ENCODE measurements at places on chromosomes 16 and 17. TPM values are rescaled to one million over a fixed set of nuclear protein-coding genes. Genes with fewer than 3 reads are reported as not detected.

The TNP2 gene
- total RNA-seq = not detected

The MMP2 gene
- total RNA-seq = 459 TPM

DNA sequence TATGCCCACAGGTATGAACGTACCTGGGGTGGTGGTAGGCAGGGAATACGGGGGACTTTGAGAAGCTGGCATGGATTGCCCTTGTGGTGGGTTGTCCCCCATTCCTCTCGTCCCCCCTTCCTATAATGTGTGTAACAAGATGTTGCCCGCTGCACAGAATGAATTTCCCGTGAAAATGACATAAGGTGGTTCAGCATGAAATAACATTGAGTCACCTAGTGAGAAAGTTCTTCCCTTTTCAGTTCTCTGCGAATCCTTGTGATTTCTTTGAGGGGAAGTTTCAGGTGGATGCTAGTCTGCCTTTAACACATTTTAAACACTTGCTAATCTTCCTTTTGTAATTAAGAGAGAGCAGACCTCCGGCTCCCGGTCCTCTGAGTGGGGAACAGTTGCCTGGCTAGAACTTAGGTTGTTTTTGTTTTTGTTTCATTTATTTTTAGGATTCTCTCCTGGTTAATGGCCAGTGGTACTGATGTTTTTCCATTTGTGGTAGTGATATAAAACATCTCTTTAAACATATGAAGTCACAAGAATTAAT, 58.9 kb downstream of the RAP1GAP2 start:
- no peak overlapping the region for H3K27ac ChIP-seq
- H3K4me3 ChIP-seq = peak overlapping the region; percentile 87
- H3K36me3 ChIP-seq = no peaks in the 10 kb centered on the region
- H3K27me3 ChIP-seq = no peaks in the 10 kb centered on the region
- DNase-seq = no peak

The CSH2 gene
- total RNA-seq = not detected

- H3K36me3 ChIP-seq = no peaks in the 10 kb centered on the region
- no peak overlapping the region for H3K27ac ChIP-seq
- no peaks in the 10 kb centered on the region for H3K27me3 ChIP-seq
Observed at GRCh38 chr16:50209546-50210265, 56.6 kb downstream of the TENT4B start.

GRCh38 chr16:68529608-68529930, 9.5 kb upstream of the ZFP90 start:
- H3K27ac ChIP-seq = peak overlapping the region; percentile 66
- DNase-seq = no peak
- H3K36me3 ChIP-seq = no peaks in the 10 kb centered on the region
- no peaks in the 10 kb centered on the region for H3K4me1 ChIP-seq

- no peak for DNase-seq
- H3K36me3 ChIP-seq = no peaks in the 10 kb centered on the region
- peaks cover 12% of the 10 kb centered on the region for H3K4me1 ChIP-seq
- no peaks in the 10 kb centered on the region for H3K27me3 ChIP-seq
Observed at GRCh38 chr16:1707193-1707790, 1.3 kb downstream of the MAPK8IP3 start.

The ZNF500 gene
- 17.0 TPM for total RNA-seq

DNA sequence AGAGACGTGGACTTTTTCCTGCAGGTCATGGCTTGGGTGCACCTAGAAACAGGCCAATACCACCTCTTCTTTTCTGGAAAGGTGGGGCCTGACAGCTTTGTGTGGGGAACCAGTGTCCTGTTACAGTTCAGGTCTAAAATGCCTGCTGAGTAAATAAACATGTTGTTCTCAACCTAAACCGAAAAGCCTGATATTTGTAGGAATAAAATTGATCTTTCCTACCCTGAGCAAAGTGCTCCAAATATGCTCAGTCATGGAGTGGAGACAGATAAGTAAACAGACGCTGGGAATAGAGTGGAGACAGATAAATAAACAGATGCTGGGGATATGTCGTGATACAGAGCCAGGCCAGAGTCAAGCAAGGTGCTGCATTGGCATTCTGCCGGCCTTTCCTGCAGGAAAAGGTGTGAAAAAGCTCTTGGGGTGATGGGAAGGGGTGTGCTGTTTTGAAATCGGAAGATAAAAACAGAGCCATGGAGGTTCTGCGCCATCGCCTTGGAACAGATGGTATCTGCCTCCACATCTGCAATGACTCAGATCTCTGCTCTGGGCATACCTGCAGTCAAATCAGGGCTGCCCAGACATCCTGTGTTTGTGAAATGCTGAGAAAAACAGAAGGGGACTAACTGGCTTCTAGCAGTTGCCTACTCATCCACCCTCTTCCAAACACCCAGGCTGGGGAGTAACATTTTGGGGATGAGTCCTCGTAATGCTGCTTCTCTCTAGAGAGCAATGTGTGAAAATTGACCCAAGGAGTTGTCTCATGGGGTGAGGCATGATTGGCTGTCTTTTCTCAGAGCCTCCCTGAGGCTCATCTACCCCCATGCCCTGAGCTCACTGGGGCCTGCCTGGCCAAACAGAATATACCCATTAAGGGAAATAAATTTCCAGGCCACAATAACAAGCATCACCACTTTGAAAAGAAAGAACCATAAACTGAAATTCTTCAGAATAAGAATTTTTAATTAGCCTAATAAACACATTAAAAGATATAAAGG, 16.8 kb upstream of the TRPV2 start:
- DNase-seq = no peak
- no peak overlapping the region for H3K4me3 ChIP-seq
- no peaks in the 10 kb centered on the region for H3K4me1 ChIP-seq
- H3K36me3 ChIP-seq = no peaks in the 10 kb centered on the region
- H3K27me3 ChIP-seq = no peaks in the 10 kb centered on the region

The GDPD3 gene
- 1.6 TPM for total RNA-seq
